ENCODE measurements at places on chromosomes 2 and 18. TPM values are rescaled to one million over a fixed set of nuclear protein-coding genes. Genes with fewer than 3 reads are reported as not detected.

DNA sequence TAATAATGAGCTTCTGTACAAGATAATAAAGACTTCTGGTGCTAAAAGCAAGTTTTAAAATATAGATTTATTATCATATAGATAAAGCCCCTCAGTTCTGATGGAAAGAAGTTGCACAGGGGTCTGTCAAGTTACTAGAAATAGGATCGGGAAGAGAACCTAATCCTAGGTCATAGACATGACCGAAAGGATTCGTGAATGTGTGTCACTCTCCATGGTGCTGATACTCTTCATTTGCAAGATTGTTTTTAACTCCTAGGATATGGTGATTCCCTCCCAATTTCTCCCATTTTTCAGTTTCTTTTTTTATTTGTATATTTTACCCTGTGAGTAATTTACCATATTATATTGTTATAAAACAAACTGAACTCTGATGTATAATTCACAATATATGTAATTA is 58.9 kb upstream of the CTNNA2 start:
- DNase-seq: no peak

Gene MC2R
- not detected for total RNA-seq

DNA sequence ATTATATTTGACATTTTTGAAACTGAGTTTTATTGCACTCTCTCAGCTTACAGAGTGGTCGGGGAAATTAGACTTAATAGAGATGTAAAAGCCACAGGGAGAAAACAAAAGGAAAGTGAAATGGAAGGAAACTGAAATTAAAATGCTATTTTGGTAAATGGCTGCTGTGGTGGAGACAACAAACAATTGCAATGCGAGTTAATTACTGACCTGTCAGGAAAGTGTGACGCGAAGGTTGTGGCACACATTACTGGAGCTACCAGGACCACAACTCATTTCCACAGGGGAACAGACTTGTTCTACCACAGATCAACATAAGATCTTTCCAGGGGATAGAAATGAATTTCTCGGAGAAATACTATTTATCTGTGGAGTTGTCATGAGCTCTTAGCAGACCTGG is 19.5 kb downstream of the ARHGAP15 start:
- no peak for DNase-seq

DNA sequence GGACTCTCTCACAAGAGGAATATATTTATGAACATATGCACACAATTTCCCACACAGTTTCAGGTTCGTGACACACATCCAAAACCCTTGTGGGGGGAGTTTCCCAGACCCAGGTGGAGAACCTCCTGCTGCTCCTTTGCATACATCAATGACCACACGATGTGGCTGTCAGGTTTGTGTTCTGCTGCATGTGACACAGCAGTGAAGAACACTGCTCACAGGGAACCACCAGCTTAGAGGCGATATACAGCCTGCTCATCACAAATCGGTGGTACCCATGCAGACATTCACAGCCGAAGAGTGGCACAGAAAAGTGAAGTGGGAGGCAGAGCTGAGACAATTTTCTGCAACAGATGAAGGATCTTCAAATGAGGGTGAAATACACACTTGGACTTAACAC is 175.6 kb upstream of the ZFP36L2 start:
- no peak for DNase-seq

Gene MXD1
- total RNA-seq: 244 TPM

Gene FRZB
- total RNA-seq: 20.5 TPM

GRCh38 chr2:28615706-28616105 is 119.8 kb downstream of the PLB1 start:
- DNase-seq: no peak

DNA sequence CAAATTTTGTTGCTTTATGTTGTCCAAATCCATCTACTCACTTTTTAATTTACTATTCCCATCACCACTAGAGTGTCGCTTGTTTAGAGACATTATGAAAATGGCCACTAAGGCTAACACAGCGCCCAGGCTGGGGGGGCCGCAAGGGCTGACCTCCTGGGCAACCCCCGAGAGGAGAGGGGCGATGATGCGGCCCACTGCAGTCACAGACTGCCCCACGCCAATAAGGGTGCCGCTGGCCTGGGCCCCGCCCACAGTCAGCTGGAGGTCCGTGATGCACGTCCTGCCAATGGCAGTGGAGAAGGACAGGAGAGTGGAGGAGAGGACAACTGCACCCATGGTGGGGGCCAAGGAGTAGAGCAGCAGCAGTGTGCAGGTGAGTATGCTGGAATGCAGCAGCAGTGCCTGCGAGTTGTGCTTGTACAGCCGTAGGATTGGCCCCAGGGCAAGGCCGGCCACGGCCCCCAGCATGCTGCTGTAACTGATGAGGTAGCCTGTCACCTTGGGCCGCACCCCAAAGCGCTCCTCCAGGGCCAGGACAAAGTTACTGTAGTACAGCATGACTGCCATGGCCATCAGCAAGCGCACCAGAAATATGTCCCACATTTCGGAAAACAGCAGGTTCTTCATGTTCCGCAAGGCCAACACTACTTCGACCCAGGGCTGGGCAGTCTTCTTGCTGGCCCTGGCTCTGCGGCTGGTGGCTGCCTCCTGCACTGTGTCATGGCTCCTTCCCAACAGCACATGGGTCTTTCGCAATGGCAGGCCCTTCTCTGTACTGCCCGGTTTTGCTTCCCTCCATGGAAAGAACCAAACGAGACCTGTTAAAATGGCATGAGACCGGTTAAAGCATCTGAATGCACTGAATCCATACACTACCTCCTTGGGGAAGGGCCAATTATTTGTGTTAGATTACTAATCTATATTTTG is 43.2 kb upstream of the TMEM182 start:
- no peak for DNase-seq

DNA sequence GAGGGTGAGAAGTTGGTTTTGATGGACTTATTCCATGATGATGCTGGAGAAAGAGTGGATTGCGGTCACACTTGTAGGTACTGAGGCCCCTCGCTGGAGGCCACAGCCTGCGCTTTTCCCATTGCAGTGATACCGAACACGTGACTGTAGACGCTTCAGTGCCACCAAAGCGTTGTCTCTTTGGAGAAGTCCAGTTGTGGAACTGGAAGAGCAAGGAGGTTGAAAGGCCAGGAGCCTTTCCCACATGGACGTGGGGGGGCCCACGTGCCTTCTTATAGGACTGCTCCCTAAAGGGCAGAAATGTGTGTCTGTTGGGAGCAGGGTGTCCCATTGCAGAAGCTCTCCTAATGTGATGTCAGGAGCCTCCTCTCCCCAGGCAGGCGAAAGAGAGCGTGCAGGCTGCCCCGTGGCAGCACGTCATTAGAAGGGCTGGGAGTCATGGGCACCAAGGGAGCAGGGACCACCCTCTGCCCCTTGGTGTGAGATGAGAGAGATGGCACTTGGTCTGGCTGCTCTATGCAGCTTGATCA is 31.5 kb downstream of the LPIN1 start:
- no peak for DNase-seq

DNA sequence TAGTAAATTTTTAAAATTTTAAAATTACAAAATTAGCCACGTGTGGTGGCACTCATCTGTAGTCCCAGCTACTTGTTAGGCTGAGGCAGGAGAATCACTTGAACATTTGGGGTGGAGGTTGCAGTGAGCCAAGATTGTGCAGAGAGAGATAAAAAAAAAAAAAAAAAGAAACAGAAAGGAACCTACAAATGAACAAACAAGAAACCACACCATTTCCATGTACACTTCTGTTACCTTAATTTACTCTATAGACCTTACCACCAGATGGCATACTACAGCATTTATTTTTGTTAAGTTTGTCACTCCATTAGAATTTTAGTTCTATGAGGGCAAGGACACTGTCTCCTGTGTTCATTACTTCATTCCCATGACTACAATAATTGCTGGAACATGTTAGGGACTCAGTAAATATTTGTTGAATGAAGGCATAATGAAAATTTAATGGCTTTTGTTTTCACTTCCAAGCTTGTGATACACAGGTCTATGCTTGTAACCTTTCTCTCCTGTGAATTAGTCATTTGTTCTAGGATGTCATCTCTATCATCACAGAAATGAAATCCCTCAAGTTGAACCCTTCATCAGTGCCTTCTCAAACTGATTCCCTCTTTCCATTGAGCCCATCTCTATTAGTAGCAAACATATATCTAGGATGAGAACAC is 76.0 kb downstream of the ARHGAP15 start:
- DNase-seq: no peak

DNA sequence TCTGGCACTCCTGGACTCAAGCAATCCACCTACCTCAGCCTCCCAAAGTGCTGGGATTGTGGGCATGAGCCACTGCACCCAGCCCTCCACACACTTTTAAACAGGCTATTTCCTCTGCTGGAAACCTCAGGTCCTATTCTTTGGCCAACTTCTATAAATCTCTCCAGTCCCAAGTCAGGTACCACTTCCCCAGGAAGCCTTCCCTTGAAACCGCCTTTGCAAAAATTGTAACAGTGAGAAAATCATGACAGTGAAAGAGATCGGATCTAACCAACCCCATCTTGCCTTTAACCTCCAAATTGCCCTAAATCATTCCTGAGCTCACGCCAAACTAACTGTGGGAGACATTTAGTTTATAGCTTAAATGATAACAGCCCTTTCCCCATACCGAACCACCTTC is 67.3 kb upstream of the CABLES1 start:
- no peak for DNase-seq

- no peak for DNase-seq
Measured at GRCh38 chr2:240506406-240507059, 51.3 kb downstream of the ANKMY1 start.

DNA sequence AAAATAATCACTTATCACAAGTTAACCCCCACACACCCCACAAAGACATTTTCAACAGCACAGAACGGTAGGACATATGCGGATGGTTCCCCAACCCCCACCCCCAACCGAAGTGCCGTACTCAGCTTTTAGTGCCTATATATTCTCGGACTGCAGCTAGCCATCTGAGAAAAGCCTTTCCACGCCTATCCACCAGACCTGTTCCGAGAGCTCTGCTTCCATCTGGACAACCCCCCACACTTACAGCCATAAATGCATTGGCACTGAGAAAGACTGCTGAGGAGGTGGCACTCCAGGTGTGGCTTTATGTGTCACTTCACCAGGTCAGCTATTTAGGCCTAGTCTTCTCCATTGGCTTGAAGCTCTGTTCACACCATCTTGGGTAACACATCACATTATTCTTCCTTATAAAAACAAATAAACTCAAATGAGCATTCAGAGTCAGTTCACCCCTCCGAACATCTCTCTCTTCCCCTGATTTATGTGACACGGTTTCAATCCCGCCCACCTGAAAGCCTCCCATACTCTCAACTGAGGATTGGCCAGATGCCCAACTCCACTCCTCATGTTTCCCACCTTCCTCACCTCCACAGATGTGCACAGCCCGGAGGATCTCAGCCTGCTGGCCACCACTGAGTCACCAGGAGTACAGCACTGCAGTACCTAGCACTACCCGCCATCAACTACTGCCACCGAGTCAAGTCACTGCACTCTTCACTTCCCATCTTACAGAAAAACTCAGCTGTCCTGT is 127.4 kb downstream of the CACNB4 start:
- no peak for DNase-seq

Gene BOD1L2
- not detected for total RNA-seq

DNA sequence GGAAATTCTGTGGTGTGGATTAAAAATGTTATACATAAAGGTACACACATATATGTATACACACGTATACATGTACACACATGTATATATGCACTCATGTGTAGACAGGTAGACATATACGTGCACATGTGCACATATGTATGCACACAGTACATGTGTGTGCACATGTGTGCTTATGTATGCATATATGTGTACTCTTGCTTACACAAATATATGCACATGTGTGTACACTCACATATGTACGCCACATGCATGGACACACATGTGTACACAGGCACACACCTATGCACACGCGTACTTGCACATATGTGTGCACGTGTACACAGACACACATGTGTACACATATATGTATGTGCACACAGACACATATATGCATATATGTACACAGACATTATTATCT is 142.8 kb upstream of the SALL3 start:
- no peak for DNase-seq

Gene CFAP65
- total RNA-seq: 0.76 TPM

- DNase-seq: no peak
Measured at GRCh38 chr2:151833984-151834383, 5.8 kb upstream of the ARL5A start.

- DNase-seq: no peak
Measured at GRCh38 chr18:62434798-62435197, 88.0 kb upstream of the ZCCHC2 start.

Gene INHA
- total RNA-seq: not detected

- no peak for DNase-seq
Measured at GRCh38 chr2:54404270-54404669, 51.9 kb upstream of the SPTBN1 start.

GRCh38 chr2:11527001-11527400 is 6.8 kb upstream of the GREB1 start:
- no peak for DNase-seq

DNA sequence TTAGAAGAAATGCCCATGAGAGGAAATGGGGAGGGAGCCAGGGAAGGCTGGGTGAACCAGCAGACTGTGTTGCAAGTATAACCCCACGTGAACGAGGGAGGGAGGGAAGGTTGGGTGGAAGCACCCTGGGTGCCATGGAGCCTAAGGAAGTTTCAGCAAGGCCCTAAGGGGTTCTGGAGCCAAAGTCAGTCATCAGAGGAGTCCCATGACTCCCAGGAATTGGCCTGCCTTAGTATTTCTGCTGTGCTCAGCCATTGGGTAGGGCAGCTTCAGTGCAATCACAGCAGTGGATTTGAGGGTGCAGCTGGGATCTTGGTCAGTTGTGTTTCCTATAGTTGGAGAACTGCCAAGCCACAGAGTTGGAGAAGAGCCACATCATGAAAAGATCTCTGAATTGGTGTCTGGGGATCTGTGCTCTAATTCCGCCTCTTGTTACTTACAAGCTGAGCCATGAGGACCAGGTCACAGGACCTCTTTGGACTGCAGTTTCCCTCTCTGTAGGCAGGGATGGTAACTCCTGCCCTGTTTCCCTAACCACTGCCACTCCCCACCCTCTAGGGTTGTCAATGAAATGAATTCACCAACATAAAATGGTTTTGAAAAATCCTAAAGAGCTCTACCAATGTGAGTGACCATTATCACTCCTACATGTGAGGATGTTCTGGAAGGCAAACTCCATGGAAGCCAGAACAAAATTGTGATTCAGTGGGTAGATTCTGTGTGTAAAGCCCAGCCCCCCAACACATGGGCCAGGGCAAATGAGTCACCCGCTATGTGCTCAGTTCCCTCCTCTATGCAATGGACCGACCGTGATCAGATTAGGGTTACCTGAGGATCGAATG is 108.9 kb downstream of the CLIP4 start:
- peak; percentile 47 for DNase-seq

DNA sequence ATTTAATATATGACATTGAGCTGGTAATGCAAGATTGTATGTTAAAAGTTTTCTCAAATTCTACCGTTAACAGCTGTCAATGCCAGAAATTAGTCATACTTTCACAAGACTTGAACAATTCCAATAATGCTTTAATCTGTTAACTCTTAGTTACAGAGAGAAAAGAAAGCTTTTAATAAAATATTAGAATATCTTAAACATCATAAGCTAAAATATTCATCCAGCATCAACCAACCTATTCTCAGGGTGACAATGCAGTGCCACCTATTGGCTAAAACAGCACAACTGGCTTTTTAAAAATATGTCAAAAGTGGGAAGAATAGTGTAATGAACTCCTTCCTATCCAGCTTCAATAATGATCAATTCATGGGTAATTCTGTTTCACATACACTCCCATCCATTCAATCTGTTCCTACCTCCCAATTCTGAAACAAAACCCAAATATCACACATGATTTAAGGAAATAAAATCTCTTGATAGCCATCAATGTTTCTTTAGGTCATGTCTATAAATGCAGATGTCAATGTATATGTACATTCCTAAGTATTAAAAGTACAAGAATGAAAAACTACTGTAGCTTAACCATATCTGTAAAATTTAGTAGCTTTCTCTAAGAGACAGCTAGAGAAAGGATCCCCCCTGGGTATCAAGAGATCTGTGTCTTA is 79.8 kb upstream of the CCDC141 start:
- no peak for DNase-seq

Gene SLC16A14
- total RNA-seq: 2.5 TPM

Gene SPR
- 81.9 TPM for total RNA-seq

Data from left colon (tissue), 2 donors.